ENCODE measurements at places on chromosomes 2 and 18. TPM values are rescaled to one million over a fixed set of nuclear protein-coding genes. Genes with fewer than 3 reads are reported as not detected.
A peak's percentile ranks its signal among the peaks of the same experiment; 100 is the strongest.

DNA sequence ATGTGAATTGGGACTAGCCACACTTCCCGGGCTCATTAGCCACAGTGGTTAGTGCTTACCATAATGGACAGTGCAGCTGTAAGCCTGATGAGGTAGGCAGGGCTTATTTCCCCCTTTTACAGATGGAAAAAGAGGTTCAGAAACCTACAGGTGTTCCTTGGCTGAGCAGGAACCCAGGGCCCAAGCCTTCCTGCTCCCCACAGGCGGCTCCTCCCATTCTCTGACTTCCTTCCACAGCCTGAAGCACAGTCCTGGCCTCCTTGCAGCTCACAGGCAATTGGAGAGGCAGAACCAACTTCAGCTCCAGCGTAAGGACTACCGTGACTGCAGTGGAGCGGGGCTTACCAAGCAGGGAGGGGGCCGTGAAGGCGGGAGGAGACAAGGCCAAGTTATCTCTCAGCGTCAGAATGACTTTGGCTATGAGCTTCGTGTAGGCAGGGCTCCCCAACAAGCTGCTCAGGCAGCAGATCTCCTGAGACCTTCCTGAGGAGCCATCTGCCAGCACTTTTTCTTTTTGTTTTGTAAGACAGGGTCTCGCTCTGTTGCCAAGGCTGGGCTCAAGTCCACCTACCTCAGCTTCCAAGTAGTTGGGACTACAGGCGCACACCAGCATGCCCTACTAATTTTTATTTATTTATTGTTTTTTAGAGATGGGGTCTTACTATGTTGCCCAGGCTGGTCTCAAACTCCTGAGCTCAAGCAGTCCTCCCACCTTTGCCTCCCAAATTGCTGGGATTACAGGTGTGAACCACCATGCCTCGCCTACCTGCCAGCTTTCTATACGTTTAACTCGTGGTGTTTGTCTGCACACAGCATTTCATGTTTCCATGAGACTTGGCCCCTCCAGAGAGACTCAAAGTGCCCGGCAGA lies 34.2 kb upstream of the NT5DC4 start:
- DNase-seq: no peak

GRCh38 chr18:77078690-77079070 lies 53.9 kb downstream of the MBP start:
- no peak for DNase-seq

- DNase-seq: no peak
Observed at GRCh38 chr18:56987236-56987635, 159.7 kb upstream of the BOD1L2 start.

DNA sequence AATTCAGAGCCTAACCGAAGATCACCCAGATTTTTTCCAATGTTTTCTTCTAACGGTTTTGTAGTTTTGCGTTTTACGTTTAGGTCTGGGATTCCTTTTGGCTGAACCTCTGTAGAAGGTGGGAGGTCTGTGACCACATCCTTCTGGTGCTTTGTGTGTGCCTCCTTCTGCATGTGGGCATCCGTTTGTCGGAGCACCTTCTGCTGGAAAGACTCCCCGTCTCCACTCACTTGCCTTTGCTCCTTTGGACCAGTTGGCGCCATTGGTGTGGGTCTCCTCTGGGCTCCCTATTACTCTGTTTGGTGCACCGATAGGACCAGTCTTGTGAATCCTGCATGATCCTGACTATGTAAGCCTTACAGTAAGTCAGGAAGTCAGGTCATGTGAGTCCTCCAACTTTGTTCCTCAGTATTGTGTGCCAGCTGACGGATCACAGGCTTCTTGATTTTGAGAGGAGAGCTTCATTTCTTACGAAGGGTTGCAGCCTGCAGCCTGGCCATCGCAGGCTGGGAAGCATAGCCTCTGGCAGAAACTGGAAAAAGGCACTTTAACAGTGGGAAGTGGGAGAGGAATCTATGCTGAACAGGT lies 13.6 kb downstream of the AQP12A start:
- peak; percentile 15 for DNase-seq

AGXT gene
- polyA plus RNA-seq: 0.23 TPM

- DNase-seq: no peak
Observed at GRCh38 chr2:5562865-5563264, 129.3 kb upstream of the SOX11 start.

COLEC12 gene
- polyA plus RNA-seq: 107 TPM

CNDP1 gene
- polyA plus RNA-seq: 0.28 TPM

FAM161A gene
- 27.6 TPM for polyA plus RNA-seq

GKN1 gene
- not detected for polyA plus RNA-seq

DYNAP gene
- 0.18 TPM for polyA plus RNA-seq

DNA sequence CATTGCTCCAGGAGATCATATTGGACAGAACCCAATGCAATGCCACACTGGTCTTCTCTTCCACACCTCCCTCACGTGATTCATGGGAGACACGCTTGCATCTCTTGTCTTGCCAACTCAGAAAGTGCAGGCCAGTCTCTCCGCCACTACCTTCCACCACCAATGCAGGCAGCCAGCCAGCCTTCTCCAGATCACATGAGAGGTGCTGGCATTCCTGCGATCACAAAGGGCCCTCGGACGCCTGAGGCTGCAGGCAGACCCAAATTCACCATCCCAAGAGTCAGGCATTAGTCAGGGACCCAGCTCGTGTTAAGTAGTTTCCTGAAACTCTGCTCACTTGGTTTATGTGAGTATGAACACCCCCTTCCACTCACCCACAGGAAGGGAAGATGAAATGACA lies 437.0 kb upstream of the ETAA1 start:
- DNase-seq: no peak

DNAJC5G gene
- polyA plus RNA-seq: 0.37 TPM

DNA sequence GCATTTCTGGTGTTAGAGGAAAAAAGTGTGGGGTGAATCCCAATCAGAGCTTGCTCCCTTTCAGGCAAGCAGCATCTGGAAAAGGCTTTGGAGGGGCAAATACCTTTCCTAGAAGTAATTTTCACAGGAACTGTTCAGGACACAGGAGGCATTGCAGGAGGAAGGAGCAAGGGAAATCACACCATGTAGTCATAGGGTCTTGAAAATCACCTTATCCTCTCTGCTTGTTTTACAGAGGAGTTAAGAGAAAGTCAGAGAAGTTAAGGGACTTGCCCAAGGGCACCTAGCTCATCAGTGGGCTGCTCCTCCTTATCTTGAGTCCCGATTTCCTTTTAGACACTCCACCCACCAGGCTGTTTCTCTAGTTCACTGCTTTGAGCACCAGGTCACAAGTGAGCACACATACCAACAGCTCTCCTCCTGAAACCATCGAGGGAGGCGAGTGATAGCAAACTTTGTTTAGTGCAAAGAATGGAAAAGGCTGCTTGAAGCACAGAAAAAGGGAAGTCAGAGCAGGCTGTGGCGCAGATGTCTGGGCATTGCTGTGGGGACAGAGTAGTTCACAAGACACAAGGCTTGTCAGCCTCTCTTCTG lies 89.2 kb upstream of the CXCR4 start:
- DNase-seq: no peak

GRCh38 chr2:43885132-43885632 lies 46.4 kb downstream of the ABCG8 start:
- DNase-seq: no peak

GRCh38 chr2:54725343-54726099 lies 2.1 kb downstream of the EML6 start:
- no peak for DNase-seq

DNA sequence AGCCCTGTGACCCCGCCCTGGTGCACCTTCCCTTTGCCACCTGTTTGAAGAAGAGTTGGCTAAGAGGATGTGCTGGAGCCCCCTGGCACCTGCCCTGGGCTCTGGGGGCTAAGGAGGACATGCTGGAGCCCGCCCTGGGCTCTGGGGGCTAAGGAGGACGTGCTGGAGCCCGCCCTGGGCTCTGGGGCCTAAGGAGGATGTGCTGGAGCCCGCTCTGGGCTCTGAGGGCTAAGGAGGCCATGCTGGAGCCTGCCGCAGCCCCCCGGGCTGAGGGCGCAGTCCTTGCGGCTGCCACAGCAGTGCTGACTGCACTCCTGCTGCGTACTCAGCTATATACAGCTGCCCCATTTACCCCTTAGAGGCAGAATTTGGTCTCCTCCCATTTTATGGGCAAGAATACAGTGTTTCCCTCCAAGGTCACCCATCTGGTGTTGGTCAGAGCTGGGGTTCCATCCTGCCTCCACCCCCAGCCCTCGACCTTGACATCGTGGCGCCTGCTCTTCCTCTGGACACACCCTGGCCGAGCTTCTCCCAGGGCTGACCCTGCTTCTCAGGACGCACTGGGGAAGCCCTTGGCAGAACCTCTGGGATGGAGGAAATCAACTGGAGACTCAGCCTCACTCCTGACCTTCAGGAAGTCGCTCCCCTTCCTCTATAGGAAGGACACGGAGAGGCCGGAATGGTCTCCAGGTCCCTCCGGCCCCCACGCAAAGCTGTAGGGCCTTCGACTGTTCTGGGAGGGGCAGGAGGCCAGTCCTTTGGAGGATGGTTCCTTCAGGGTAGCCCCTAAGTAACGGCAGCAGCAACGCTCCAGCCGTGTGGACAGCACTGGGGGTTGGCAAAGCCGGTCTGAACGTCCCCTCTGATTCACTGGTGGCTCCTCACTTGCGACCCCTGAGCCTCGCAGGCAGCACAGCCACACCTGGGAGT lies 65.0 kb upstream of the HPCAL1 start:
- no peak for DNase-seq

ZFP36L2 gene
- polyA plus RNA-seq: 102 TPM

- DNase-seq: no peak
Observed at GRCh38 chr2:206867006-206867405, 72.3 kb upstream of the CPO start.

TXNDC2 gene
- polyA plus RNA-seq: 0.09 TPM

- DNase-seq: no peak
Observed at GRCh38 chr2:231257763-231258162, 59.3 kb downstream of the ARMC9 start.

- no peak for DNase-seq
Observed at GRCh38 chr2:1830936-1831619, 86.8 kb upstream of the PXDN start.

GRCh38 chr2:23484275-23484674 lies 99.3 kb downstream of the KLHL29 start:
- DNase-seq: no peak

GRCh38 chr18:49185623-49186022 lies 234.9 kb upstream of the SMAD7 start:
- no peak for DNase-seq

MRPL44 gene
- polyA plus RNA-seq: 26.6 TPM

ST3GAL5 gene
- 81.3 TPM for polyA plus RNA-seq

ADGRF3 gene
- polyA plus RNA-seq: 2.0 TPM

GRCh38 chr2:88236666-88237065 lies 66.5 kb downstream of the THNSL2 start:
- DNase-seq: no peak

DNA sequence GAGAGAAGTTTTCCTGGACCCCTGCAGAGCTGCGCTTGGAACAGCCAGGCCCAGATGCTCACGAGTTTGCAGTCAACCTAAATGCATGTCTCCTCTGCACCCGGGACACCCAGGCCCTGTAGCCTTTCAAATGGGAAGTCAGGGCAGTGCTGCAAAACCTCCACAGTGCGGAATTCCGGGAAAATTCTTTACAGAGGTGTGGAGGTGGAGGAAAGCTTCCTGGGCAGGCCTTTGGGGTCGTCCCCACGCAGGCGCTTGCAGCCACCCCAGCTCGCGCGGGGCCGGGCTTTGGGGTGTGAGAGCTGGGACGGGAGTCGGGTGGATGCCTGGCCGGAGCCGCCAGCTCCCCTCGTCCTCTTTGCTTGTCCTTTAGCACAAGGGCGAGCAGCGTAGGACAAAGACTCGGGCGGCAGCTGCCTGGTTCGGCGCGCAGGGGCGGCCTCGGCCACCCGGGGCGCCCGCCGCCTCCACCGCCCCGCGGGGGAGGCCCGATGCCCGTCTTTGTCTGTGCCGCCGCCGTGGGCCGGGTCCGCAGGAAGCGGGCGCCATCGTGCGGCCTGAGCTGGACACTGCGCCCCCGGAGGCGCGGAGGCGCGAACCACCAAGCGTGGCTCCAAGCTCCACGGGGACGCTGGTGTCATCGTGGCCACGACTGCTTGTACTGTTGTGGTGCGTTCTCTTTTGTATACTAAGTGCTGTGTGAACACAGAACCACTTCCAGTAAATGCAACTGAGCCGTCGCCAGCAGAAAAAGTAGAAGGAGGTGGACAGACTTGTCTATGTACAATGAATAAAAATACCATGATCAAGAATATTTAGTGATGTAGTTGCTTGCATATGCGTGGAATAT lies 28.2 kb upstream of the BCL11A start:
- DNase-seq: no peak

VWA3B gene
- polyA plus RNA-seq: 5.0 TPM

GRCh38 chr2:3000968-3001367 lies 376.6 kb downstream of the EIPR1 start:
- DNase-seq: no peak

DYNC2LI1 gene
- 101 TPM for polyA plus RNA-seq

PARD6G gene
- 18.6 TPM for polyA plus RNA-seq

- DNase-seq: no peak
Observed at GRCh38 chr2:191041418-191042161, 27.6 kb upstream of the STAT1 start.

MBD2 gene
- 69.7 TPM for polyA plus RNA-seq

GRCh38 chr2:190519975-190520767 lies 14.4 kb downstream of the NEMP2 start:
- DNase-seq: no peak

LYG1 gene
- polyA plus RNA-seq: 1.7 TPM

- DNase-seq: no peak
Observed at GRCh38 chr2:181910028-181910831, 18.7 kb downstream of the ITPRID2 start.

TET3 gene
- polyA plus RNA-seq: 15.9 TPM

DNA sequence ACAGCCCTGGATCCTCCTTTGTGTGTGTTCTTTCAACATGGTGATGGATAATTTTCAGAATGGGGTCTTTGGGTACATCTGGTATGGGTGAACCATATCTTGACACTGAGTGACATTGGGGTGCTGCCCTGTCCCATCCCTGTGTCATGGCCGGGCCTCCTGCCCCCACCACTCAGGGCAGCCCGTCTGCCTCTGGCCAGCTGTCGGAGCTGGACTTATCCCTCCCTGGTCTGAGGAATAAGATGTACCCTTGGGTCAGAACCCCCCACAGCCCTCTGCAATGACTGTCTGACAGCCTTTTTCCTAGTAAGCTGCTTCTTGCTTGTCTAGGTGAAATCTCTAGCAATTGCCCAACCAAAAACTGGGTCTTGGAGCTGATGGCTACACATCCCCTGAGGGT lies 142.9 kb downstream of the SH3RF3 start:
- DNase-seq: no peak

DNA sequence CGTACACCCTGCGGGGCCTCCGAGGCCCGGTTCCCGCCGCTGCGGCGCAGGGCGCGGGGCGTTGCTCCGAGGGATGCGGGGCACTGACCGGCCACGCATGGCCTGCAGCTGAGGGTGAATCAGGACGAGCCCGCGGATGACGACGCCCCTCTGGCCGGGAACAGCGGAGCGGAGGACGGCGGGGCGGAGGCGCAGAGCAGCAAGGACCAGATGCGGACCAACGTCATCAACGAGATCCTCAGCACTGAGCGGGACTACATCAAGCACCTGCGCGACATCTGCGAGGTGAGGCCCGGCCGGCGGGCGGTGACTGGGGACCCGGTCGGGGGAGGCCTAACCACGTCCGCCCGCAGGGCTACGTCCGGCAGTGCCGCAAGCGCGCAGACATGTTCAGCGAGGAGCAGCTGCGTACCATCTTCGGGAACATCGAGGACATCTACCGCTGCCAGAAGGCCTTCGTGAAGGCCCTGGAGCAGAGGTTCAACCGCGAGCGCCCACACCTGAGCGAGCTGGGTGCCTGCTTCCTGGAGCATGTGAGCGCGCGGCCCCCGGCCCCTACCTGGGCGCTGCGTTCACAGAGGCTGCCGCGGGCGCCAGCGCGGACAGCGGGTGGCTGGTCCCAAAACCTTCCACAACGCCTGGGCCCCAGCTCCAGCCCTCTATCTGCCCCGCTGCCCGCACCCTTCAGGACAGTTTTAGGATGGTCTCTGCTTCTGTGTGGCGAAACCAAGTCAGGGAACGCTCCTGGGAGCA lies 53.2 kb downstream of the FAM168B start:
- DNase-seq: no peak

All from right lung (tissue), 10 donors.